Central memory CD8-positive, alpha-beta T cell (primary cell): ENCODE measurements at places on chromosomes 11 and 22.

DNA sequence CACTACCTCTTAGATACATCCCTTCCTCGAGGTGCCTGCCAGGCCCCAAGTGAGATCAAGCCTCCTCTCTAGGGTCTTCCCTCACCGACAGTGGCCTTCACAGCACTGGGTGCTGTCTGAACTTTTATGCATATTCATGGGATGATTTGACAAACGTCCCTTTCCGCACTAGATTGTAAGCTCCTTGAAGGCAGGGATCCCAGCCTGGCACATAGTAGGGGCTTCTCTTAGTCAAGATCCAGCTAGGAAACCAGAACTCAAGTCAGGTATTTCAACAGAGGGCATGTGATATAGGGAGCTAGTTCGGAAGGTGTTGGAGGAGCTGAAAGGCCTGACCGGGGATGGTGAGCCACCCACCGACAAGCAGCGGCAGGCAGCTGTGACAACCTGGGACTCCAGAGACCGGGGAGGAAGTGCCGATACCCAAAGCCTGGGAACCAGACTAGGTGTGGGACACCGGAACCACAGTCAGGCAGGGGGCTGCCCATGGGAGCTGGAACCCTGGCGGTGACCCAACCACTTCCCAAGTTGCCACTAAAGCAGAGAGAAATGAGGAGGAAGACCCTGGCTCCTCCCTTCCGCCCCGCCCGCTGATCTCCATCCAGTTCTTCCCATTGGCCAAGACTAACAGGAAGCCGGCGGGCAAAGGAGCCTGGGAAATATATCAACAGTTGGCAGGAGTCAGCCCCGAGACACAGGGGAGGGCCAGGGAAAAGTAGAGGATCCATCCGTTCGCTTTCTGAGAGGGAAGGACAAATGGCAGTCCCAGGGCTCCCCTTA lies 39.8 kb upstream of the CD82 start:
- DNase-seq = no peak

DNA sequence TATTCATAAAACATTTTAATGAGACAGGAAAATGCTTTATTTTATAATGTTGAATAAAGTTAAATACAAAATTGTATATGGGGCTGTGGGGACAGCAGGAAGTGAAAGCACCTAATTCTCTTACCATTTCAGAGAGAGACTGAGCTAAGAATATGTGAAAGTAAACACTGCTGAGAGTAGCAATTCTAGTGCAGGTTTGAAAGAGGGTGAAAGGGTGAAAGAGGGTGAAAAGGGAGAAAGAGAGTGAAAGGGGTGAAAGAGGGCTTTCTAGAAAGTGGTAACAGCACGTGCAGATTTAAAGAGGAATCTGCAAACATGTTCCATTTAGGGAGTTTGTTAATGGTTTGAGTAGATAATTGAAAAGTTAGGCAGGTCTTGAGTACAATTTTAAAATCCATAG lies 652.0 kb upstream of the CCDC90B start:
- DNase-seq = no peak

GRCh38 chr11:80241766-80242165 lies 800.9 kb upstream of the TENM4 start:
- no peak for DNase-seq

- no peak for DNase-seq
Measured at GRCh38 chr11:126628790-126629621, 273.5 kb downstream of the ST3GAL4 start.

DNA sequence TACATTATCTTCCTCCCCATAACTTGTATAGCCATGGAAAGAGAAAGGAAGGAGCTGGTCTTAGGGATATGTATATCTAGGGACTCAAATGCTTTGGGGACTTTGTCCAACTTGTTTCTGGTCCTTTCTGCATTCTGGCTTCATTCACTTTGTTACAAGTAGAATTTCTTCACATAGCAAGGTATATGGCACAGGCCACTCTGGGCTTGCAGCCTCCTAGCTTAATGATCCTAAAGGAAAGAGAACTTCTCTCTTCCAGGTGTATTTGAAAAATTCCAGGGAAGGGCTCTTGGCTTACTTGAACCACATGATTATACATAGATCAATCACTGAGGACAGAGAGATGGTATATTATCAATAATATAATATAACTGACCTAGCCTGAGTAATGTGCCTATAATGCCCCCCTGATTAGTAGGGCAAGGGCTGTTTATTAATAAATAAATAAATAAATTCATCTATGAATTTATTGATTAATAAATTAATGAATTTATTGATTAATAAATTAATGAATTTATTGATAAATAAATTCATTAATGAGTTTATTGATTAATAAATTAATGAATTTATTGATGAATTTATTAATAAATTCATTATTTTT lies 48.2 kb upstream of the CEP295 start:
- no peak for DNase-seq

DNA sequence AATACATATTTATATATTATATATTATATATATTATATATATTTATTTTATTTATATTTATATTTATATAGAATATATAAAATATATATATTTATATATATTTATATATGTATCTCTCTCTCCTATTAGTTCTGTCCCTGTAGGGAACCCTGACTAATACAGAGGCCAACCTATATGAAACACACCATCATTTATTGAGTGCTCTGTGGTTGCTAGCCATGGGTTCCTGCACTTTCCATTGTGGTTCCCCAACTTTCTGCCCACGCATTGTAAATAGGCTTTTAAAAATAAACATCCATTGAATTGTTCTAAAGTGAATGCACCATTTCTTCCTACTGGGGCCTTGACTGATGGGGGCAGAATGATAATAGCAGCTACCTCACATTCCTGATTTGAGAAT lies 93.8 kb upstream of the SESN3 start:
- DNase-seq = no peak

DNA sequence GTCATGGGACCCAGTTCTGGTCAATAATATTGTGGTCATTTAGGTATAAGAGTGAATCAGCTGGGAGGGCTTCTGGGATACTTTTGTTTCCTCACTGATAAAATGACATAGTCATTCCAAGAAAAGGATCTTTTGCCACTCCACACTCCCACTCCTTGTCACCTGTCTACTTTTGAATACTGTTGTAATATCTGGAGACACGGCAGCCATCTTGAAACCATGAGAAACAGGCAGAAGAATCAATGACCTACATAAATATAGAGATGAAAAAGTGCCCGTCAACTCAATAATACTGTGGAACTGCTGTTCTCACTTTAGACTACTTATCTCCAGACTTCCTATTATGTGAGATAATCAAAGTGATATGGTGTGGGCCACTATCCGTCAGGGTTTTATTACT lies 154.2 kb downstream of the CCDC34 start:
- no peak for DNase-seq

GRCh38 chr11:13238879-13239514 lies 38.6 kb upstream of the BMAL1 start:
- DNase-seq = peak; percentile 27

- no peak for DNase-seq
Measured at GRCh38 chr11:66937193-66937733, 20.9 kb downstream of the PC start.

DNA sequence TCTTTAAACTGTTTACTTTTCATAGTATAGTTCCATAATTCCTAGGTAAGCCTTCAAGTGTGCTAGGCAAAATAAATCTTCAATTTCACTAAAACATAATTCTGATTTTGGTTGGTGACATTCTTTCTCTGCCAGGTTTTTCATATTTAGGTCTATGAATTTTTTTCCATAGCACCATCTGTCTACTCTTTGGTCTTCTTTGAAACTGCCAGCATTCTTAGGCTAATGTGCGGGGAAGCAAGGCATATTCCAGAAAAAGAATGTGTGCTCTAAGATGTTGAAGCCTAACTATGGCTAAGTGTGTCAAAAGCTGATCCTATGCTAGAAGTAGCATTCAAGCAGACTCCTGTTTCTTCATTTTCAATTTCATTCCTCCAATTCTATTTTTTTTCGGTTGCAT lies 213.9 kb upstream of the C11orf87 start:
- no peak for DNase-seq

DNA sequence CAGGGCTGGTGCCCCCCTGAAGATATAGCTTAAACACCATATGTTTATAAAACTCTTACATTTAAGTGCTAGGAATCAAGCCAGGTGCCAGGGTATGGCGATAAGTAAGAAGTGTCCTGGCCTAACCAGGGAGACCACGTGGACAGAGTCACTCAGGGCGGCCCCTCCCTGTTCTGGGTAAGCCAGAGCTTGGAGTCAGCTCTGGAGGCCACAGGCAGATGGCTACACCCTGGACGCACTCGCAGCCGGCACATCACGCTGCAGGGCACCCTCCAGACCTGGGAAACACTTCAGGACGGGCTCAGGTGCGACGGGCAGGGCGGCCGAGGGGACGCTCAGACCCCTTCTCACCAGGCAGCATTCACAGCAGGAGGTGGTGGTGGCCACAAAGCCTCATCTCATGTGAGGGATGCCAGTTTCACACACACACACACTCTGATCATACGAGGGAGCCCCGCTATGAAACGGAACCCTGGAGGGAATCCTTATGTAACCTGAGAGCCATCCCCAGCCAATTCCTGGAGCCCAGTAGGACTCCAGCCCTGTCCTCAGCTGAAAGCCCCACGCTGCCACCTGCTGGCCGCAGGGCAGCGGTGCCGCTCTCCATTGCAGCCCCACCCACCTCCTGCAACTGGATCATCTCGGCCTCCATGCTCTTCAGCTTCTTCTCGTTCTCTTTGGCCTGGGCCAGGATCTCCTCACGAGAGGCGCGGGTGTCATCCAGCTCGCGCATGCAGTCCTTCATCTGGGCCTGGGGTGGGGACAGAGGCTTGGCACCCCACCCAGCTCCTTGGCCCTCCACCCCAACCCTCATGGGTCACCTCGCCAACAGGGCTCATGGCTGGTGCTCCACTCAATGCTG lies 33.4 kb downstream of the APOL1 start:
- DNase-seq = peak; percentile 55

- DNase-seq = no peak
Measured at GRCh38 chr11:111105566-111105965, 140.0 kb upstream of the POU2AF2 start.

- DNase-seq = no peak
Measured at GRCh38 chr22:48371391-48371790, 1456.3 kb downstream of the BRD1 start.

GRCh38 chr11:5604896-5605295 lies 8.5 kb downstream of the TRIM6 start:
- no peak for DNase-seq

GRCh38 chr11:34358258-34358727 lies 483 bp upstream of the ABTB2 start:
- DNase-seq = no peak

DNA sequence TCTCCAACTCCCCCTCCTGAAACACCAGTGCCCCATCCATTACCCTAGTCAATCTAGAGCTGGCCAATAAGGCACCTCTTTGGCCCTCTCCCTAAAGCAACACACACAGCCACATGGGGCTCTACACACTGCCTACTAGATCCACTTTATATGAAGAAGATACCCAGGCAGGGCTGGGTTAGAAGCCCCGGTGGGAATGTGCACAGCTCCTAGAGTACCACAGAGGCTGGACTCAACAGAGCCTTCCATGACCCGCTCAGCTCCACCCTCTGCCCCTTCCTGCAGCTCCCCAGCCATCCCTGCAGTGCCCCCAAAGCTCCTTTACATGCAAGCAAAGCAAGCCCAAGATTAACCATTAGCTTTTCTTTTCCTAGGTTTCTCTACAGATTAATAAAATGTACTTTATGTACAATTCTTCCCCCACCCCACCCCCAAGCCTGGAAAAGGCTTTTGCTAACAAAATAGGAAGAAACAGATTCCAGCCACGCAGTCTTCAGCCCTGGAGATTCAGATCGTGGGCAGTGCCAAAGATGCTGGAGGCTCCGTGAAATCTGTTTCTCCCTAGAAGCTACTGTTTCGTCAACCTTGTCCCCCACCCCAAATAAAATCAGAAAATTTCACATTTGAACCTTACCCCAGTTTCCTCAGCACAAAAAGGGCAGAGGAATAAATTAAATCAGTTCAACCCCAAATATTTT lies 51.8 kb downstream of the IGSF9B start:
- DNase-seq = no peak

GRCh38 chr22:44407987-44408828 lies 89.8 kb downstream of the RTL6 start:
- no peak for DNase-seq

DNA sequence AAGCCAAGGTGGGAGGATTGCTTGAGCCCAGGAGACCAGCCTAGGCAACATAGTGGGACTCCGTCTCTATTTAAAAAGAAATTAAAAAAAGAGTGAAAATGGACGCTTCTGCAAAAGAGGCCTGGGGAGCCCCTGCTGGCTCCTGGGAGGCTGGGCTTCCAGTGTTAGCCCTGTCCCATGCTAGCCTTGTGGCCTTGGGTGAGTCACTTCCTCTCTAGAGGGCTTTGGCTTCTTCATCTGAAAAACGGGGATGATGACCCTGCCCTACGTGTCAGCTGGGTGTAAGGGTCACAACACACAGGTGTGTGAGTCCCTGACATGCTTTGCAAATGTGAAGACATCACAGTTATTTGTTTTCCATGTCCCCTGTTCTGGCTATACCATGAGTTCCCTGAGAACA lies 32.8 kb downstream of the FAM227A start:
- DNase-seq = no peak

GRCh38 chr22:19361501-19362103 lies 69.9 kb downstream of the HIRA start:
- DNase-seq = no peak

DNA sequence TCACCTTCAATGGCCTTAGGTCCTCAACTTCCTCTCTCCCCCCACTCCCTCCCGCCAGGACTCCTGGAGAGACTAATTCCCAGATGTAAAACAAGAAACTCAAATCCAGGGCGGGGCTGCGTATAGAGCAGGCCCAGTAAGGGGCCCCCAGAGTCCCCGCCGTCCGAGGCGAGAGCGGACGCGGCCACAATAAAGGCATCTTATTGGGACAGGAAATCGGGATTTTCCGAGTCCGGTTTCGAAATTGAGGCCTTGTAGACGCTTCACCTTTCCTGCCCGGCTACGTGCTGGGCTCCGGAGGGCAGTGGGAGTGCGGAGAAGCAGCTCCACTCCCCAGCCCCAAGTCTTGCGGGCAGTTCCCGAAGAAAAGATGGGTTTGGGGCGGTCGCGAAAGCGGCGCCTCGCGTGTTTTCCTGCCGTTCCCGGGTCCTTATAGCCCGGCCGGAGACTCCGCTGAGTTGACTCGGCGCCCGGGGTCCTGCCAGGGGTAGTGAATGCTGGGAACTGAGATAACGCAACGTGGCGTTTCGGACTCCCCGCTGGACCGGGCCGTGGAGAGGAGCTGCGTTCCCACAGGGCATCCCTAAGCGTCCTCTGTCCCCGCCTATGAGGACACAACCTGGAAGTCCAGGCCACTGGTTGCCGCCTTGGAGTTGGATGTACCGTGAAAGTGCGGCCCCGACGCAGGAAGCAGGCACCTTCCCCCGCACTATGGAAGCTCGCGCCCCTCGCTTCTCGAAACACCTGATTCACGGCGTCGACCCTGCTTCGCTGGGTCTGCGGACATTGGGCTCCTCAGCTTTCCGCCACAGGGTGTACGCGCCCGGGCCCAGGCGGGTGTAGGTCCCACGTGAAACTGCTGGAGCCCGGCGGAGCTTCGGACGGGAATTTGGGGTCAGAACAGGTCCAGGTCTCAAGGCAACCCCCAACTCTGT lies 4.8 kb upstream of the CHRM1 start:
- DNase-seq = no peak

- no peak for DNase-seq
Measured at GRCh38 chr11:88482871-88483301, 145.3 kb upstream of the CTSC start.

GRCh38 chr11:69122630-69123431 lies 32.9 kb upstream of the SMIM38 start:
- no peak for DNase-seq

- DNase-seq = no peak
Measured at GRCh38 chr22:18088825-18089568, 11.2 kb downstream of the PEX26 start.
